ENCODE measurements at places on chromosomes 6 and 20.

- DNase-seq = no peak
These were observed 6.5 kb downstream of the HELZ2 start for GRCh38 chr20:63567386-63568169.

DNA sequence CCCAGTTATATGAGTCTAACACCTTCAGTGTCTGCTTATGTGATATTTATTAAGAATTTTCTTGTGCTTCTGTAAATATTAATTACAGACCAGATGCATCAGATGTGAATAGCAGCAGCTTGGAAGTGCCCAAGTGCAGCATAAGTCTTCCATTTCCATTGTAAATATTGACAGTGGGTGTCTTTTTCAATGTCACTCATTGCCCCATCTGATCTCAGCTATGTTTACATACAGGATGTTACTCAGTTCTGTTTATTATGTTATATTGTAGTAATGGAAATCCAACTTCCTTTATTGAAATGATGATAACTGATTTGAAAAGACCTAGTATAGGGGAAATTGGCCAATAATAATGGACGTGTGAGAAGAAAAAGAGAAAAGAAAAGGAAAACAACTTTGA, 296.7 kb downstream of the SAMD5 start:
- no peak for DNase-seq

DNA sequence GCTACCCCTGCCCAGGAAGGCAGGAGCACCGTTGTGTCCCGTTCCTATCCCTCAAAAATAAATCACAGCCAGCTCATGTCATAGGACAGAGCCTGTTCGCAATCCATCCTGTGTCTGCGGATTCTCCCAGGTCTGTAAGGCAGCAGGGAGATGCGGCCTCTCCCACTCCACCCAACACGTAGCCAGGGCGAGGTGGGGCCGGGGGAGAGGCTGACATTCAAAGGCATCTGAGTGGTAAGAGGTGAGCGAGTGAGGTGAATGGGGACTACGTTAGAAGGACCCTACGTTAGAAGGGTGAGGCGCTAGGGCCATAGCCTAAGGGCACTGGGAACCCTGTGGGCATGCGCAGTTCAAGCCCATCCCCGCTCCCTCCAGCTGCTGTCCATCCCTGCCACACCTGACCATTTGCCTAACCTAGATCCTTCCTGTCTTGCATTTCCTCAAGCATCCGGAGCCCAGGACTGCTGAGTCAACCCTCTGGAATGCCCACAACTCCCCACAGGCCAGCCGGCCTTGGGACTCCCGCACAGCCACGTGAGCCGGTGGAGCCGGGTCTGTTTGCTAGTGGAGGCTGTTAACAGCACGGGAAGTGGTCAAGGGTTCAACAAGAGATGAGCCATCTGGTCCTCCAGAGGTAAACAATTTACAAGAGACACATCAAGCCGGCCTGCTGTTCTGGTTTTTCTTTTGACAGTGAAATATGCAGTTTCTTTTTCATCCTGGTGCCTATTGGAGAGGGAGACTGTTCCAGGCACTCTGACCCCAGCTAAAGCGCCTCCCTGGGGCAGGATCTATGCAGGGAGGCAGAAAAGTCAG, 45.9 kb downstream of the RIPOR3 start:
- no peak for DNase-seq

DNA sequence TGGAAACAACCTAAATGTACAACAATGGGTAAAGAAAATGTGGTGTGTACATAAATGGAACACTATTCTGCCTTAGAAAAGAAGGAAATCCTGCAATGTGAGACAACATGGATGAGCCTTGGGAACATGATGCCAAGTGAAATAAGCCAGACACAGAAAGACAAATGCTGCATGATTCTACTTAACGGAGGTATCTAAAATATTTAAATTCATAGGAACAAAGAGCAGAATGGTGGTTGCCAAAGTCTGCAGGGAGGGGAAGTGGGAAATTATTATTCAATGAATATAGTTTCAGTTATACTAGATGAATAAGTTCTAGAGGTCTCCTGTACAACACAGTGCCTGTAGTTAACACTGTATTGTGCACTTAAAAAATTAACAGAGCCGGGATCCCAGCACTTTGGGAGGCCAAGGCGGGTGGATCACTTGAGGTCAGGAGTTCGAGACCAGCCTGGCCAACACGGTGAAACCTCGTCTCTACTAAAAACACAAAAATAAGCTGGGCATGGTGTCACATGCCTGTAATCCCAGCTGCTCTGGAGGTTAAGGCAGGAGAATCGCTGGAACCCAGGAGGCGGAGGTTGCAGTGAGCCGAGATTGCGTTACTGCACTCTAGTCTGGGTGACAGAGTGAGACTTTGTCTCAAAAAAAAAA, 71.4 kb upstream of the SNX9 start:
- no peak for DNase-seq

DNA sequence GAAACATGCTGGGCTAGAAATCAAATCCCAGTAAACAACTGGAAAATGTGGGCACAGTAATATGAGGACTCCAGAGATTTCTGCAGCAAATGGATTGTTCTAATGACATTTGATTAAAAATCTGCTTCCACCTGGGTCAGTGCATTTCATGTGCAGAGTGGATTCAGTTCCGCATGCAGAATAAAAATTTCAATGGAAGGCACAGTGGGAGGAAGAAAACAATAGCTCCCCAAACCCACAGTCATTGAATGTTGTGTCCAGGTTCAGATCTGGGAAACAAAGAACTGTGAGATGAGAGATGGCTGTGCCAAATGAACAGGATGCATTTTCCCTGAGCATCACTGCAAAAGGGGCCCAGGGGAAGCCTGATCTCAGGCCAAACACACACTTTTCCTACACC, 403.1 kb downstream of the BTBD9 start:
- no peak for DNase-seq

- no peak for DNase-seq
These were observed 90.6 kb downstream of the PSMB1 start for GRCh38 chr6:170462366-170463020.

- no peak for DNase-seq
These were observed 68.8 kb downstream of the FGD2 start for GRCh38 chr6:37074053-37074827.

GRCh38 chr20:57092112-57092899, 174.1 kb downstream of the BMP7 start:
- DNase-seq = peak; percentile 44
